Stimulated activated CD8-positive, alpha-beta memory T cell treated with anti-CD3 and anti-CD28 coated beads, Interleukin-12 subunit alpha, Interleukin-12 subunit beta, amount 100 ng/mL, for 4 hours (primary cell): ENCODE measurements at places on chromosomes 7 and 10.

DNA sequence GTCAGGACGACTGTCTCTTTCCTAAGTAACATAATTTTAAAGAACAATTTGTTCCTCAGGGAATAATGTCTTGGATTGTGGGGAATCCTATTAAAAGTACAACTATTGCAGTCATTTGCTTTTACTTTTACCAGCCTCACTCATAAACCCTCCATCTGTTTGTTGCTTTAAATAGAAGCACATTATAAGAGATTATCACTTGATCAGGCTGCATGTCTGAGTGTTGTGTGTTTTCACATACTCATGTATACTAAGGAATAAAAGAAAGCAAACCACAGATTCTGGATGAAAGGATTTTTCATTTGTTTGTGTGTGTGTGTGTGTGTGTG lies 1077.8 kb downstream of the KCNMA1 start:
- no peak for DNase-seq

DNA sequence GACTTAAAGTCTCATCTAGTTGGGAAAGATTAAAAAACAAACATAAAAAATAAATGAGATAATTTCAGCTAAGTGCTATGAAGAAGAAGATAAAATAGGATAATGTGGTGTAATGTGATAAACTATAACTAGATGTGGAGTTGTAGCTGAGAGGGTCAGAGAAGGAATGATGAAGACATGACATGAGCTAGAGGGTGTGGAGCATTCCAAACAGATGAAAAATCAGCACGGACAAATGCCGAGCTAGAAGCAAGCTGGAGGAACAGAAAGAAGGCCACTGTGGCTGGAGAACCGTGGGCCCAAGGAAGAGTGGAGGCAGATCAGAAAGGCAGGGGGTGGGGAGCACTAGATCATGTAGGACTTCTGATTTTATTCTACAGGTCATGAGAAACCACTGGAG lies 70.6 kb downstream of the CDK6 start:
- DNase-seq: no peak

GRCh38 chr7:45509222-45509621 lies 64.9 kb upstream of the ADCY1 start:
- no peak for DNase-seq

GRCh38 chr10:1560535-1561192 lies 176.7 kb downstream of the ADARB2 start:
- DNase-seq: no peak
